CD4-positive, alpha-beta T cell treated with Interleukin-1 beta for 1 hour (primary cell): ENCODE measurements at places on chromosomes 3 and 15.

- DNase-seq, result peak; percentile 27
These were observed 32.3 kb upstream of the CYP11A1 start for GRCh38 chr15:74399511-74400312.

- DNase-seq, result no peak
These were observed 1433.9 kb upstream of the CADM2 start for GRCh38 chr3:83524901-83525300.

DNA sequence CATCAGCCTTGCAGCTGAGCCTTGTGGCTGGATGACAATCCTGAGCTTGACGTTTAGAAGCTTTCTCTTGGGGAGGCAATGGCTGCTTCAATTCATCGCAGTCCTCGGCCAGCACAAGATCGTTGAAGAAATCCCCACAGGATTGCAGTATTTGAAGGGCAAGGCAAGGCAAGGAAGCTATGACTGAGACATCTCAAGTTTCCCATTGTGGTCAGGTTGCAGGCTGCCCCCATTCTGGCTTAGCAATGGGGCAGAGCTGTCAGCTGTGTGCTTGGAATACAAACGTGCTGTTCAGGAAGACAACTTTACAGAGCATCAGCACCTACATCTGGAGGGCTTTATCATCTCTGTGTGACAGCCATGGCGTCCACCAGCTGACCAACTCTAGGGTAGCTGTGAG, 275.9 kb upstream of the TBL1XR1 start:
- no peak for DNase-seq

- no peak for DNase-seq
These were observed 260.2 kb downstream of the PDZRN3 start for GRCh38 chr3:73364517-73364916.

GRCh38 chr3:45165497-45166283, 19.5 kb upstream of the CDCP1 start:
- DNase-seq, result no peak

DNA sequence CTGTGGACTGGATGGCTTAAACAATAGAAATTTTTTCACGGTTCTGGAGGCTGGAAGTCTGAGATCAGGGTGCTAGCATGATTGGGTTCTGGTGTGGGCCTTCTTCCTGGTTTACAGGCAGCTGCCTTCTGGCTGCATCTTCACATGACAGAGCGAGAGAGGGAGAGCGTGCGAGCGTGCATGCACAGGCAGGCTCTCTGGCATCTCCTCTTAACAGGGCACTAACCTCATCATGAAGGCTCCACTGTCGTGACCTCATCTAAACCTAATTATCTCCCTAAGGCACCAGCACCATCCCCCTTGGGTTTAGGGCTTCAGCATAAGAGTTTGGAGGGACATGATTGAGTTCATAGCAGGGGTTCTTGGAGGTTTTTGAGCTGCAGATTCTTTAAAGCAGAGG, 292.0 kb upstream of the C2CD4B start:
- no peak for DNase-seq

DNA sequence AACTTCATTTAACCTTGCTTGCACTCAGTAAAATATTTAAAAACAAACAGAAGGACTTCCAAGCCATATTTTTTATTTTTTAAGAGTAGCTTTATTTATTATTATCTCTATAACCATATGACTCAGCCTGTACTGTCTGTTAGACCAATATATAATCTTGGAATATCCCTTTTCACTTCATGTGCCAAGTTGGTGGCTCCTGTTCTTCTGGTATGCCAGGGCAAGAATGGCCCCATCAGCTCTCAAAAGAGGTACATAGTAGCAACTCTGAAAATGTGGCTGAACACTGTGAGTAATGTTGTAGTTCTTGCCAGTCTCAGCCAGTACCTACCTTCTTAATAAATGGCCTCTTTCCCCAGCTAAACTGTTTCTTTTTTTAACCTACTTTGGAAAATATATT, 257.0 kb upstream of the UBE2E1 start:
- DNase-seq, result no peak

GRCh38 chr3:170753421-170754310, 116.3 kb downstream of the RPL22L1 start:
- no peak for DNase-seq

DNA sequence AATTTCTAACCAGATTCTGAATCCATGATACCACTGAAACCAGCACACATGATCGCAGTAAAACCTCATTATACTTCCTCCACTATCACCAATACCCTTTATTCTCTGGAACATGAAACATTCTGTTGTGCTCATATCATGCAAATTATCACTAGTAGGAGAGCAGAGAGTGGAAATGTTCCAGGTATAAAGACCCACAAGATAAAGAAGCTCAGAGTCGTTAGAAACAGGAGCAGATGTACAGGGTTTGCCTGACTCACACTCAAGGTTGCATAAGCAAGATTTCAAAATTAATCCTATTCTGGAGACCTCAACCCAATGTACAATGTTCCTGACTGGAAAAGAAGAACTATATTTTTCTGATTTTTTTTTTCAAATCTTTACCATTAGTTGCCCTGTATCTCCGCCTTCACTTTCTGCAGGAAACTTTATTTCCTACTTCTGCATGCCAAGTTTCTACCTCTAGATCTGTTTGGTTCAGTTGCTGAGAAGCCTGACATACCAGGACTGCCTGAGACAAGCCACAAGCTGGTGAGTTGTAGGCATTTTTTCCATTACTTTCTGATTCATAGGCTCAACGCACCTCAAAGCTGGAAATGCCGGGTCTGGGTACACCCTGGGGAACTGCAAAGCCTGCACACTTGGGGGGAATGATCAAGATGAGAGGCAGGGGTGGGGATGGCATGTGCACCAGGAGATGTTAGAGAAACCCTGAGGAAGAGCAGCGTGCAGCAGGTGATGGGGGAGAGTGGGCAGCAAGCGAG, at the start of gene CCR2:
CCR2 (plus strand) TSS at position 465 of the 764 bp plus-strand sequence. CDS start 3,417 bp downstream, outside the sequence.
- DNase-seq, result no peak

GRCh38 chr15:59186501-59186900, 20.1 kb upstream of the LDHAL6B start:
- no peak for DNase-seq

GRCh38 chr3:121482660-121483059, 63.1 kb downstream of the POLQ start:
- no peak for DNase-seq

DNA sequence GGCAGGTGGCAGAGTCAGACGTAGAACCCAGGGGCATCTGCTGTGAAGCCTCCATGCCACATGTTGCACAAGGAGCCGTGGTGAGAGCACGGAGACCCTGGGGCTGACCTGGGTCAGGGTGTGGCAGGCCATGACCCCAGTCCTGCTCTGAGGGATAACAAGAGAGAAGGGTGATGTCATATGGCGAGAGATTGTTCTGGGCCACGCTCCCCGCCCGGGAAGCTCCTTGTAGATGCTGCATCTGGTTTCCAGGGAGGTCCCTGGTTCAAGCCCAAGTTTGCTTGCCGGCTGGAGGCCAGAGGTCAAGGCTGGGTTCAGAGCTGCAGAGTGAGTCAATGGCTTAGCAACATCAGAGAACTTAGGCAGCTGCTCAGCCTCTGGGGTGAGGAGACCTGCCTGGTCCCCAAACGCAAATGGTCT, 17.3 kb downstream of the FGD5 start:
- no peak for DNase-seq

GRCh38 chr15:58476525-58477162, 44.9 kb downstream of the LIPC start:
- DNase-seq, result no peak

GRCh38 chr15:63978511-63979261, 67.6 kb downstream of the DAPK2 start:
- DNase-seq, result no peak

DNA sequence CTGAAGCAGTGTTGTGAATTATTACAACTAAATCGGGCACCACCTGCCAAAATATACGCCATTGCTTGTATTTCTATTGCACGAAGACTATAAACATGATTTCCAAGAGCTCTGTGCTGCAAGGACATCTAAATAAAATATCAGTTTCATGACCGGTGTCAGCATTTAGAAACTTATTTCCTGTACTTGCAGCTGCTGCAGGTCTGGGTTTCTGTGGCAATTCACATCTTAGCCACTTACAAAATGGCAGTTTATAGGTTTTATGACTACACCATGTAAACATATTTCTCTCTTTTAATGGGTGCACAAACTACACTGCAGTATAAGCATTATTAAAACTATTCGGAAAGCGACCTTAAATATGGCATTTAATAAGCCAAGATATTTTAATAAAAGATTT, 359.4 kb downstream of the VPS13C start:
- no peak for DNase-seq

DNA sequence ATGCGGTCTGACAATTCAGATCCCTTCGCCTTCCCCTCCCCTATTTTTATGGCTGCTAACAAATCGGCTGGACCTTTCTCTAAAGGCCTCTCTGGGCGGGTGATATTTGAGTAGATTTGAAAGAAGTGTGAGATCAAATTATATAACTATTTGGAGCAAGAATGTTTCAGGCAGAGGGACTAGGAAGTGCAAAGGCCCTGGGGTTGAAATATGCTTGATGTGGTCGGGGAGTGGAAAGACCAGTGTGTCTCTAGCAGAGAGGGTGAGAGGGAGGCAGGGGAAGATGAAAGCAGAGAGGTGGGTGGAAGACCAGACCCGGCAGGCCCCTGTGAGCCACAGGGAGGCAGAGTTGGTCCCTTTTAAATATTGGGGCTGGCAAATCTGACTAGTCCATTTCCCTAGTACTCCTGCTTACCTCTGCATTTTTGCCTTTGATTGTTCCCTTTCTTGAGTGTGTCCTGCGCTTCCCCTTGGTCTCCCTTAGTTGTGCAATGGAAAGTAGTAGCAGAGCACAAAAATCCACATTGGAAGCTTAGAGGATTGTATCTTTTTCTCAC, 32.3 kb downstream of the SLCO3A1 start:
- no peak for DNase-seq

GRCh38 chr3:101478980-101479379, 34.0 kb downstream of the SENP7 start:
- DNase-seq, result no peak

DNA sequence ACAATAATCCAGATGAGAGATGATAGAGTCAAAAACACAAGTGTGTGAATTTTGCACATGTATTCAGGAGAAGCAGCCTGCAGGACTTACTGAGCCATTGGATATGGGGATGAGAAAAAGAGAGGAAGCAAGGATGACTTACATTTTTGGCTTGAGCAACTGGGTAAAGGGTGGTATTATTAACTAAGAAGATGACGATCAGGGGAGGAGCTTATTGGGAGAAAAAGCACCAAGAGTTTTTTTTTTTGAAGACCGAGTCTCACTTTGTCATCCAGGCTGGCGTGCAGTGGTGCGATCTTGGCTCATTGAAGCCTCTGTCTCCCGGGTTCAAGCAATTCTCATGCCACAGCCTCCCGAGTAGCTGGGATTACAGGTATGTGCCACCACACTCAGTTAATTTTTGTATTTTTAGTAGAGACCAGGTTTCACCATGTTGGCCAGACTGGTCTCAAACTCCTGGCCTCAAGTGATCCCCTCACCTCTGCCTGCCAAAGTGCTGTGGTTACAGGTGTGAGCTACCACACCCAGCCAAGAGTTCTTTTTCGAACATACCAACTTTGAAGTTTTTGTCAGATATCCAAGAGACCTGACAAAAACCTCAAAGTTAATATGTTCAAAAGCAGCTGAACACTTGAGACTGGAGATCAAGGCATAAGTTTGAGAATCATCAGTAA, 14.8 kb upstream of the SH3BP5 start:
- peak; percentile 13 for DNase-seq

DNA sequence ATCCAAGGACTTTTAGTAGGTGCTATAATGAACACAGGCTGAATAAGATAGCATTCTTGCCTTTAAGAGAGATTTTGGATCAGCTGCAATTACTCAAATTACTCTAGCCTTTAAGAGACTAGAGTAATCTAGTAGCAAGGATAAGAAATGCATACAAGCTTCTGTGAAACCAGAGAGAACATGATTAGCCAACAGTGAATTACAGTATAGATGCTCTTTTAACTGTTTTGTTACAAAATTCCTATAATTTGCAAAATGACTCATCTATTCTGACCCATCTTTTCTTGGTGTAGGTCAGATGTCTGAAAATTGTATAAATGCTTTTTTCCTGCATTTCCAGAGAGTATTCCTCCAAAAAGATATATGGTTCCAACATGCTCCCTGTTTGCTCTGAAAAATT, 66.9 kb downstream of the CEP63 start:
- DNase-seq, result no peak

DNA sequence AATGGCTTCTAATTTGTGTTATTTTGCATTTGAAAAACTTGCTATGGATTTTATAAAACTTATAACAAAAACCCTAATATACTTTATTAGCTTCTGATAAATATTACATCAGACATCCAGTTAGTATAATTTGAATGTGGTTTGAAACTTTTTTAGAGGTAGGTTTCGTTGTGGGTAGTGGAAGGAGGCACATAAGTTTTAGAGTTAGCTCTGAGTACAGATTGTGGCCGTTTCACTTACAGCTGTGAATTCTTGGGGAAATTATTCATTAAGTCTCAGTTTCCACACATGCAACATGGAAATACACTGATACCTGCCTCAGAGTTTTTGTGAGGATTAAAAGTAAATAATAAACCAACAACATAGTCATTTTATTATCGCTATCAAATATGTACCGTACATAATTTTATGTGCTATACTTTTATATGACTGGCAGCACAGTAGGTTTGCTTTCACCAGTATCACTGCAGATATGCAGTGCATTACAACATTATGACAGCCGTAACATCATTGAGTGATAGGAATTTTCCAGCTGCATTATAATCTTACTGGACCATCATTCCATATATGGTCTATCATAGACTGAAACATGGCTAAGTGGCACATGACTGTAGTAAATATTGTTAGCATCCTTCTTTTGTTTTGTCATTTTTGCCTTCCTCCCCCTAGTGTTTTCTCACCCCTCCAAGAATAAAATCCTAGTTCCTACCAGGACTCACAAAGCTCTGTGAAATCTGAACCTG, 175.6 kb downstream of the AKAP13 start:
- DNase-seq, result no peak

- no peak for DNase-seq
These were observed 43.0 kb downstream of the FBN1 start for GRCh38 chr15:48602358-48603122.

- no peak for DNase-seq
These were observed at the start of gene ALDH1L1 for GRCh38 chr3:126180477-126181397. Gene ALDH1L1, minus strand, starts transcription at chr3:126180586. Its CDS starts 19,607 bp downstream, at chr3:126160979.

- no peak for DNase-seq
These were observed 3.6 kb downstream of the WHAMM start for GRCh38 chr15:82812994-82813393.

GRCh38 chr3:193446965-193447602, 68.5 kb upstream of the ATP13A5 start:
- DNase-seq, result no peak

DNA sequence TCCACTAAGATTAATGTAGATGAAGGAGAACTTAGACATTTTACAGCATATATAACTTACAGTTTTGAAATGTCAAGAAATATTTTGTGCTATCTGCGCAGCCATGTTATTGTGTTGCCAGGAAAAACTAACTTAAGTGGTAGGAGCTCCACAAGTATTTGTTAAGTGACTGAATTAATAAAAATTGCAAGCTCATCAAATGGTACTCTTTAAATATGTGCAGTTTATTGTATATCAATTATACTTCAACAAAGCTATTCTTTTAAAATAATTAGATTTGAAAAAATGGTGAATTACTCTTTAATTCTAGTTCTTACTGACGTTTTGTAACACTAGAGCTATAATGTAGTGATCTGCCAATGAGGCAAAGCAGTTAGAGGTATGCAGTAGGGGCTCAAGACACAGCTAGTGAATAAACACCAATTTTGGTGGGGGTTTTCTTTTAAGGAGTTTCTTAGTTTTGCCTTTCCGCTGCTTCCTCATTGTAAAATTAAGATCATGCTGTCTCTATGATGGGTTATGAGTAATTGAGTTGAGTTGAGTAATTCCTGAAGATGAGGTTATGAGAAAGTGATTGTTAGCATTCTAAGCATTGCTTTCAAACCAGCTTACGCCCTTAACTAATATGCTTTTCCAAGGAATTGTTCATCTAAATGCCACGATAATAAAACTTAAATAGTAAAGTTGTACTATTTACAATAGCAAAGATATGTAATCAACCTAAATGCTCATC, 10.9 kb upstream of the LXN start:
- no peak for DNase-seq
